ENCODE measurements at places on chromosomes 7 and 10. TPM values are rescaled to one million over a fixed set of nuclear protein-coding genes. Genes with fewer than 3 reads are reported as not detected.

- no peak for ATAC-seq
Measured at GRCh38 chr7:115491744-115492380, 538.7 kb downstream of the TFEC start.

Gene TMEM229A
- total RNA-seq, result not detected

- no peak for ATAC-seq
Measured at GRCh38 chr7:48847917-48848316, 76.4 kb upstream of the CDC14C start.

DNA sequence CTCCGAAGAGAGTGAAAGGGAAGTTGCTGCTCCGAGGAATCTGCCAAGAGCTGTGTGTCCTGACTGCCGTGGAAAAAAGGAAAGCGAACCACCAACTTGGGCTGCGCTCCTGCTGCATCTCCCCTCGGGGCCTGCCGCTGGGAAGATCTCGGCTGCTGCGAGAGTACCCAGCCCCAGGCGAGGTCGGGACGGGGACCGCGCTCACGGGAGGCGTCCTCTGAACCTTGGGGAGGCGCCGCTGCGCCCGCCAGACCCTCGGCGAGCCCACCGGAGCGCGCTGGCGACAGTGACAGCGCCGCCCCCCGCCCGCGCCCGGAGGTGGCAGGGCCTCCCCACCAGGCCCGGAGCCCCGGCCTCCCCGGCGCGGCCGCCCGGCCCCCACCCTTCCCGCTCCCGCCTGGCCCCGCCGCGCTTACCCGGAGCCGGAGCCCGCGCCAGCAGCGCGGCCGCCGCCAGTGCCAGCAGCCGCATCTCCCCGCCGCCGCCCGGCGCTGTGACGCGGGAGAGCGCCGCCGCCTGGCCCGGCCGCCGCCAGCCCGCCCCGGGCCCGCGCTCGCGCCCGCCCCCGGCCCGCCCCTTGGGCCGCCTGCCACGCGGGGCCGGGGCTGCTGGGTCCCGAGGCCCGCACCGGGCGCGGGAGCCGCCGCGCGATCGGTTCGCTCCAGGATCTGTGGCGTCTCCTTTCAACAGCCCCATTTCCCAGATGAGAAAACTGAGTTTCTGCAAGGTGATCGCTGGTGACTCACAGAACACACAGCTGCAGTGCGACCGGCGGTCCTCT, at the start of gene VSTM4:
Gene VSTM4, minus strand, starts transcription at position 508 of the 781 bp plus-strand sequence. Its CDS starts 37 bp downstream, at position 471.
- peak; percentile 46 for ATAC-seq

Gene CRHR2
- total RNA-seq, result not detected

DNA sequence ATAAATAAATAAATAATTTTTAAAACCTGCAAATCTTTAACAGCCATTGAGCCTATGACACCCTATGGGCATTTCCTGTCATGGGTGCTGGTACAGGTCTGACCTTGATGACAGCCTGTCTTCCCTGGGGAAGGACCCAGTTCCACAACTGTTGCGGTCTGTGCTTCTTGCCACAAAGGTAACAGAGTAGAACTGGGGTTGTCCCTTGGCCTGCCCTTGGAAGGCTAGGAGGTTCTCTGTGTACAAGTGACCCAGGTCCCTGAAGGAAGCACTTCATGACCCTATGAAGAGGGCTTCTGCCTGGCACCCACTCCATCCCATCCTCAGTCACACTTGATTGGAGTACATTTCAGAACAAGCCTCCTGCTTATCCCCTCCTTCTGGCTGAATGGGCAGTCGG, 66.9 kb downstream of the OGDH start:
- no peak for ATAC-seq

- ATAC-seq, result no peak
Measured at GRCh38 chr7:88670536-88670935, 89.0 kb upstream of the ZNF804B start.

DNA sequence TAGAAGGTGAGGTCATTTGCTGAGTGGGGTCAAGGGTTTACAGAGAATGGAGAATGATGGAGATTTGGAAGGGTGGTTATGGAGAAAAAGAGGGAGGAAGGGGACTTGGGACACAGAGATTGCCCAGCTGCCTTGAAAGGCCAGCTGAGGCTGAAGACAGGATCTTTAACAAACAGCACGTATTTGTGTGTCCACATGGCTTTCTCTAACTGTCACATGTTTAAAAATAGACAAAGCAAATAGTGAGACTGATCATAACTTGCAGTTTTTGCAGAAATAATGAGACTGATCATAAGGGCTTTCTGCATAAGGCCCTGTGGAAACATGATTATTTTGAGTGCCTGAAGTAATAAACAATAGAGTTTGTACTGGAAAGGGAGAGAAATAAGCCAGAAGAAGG, 212.7 kb downstream of the HDAC9 start:
- no peak for ATAC-seq

DNA sequence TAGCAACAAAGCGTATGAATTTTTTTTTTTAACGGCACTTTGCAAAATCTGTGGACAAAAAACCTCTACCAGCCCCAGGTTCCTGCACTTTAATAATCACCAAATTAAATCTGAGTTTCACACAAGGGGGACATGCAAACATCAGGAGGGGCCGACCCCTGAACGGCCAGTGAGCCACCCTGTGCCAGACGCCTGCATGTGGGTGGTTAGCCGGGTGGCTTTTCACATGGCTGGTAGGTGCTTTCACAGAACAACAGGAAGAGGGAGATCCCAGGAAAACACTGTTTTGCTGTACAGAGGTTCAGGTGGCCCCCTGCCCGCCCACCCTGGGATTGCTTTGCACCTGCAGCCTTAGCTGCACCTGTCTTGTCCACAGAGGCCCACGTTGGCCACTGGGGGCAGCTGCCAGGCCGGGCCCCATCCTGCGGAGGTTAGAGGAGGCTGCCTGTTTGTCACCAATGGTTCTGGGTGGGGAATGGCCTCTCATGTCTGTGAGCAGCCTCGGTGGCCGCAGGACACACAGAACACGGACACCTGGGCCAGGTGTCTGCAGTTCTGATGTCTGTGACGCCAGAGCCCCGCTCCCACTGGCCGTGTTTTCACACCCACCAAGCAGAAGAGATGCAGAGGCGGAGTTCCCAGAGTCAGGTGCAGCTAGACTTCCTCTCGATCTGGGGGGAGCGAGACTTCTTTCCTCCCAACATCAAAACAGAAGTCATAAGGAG, 107.7 kb downstream of the FAM53B start:
- ATAC-seq, result no peak

Gene SFRP4
- not detected for total RNA-seq

Gene DPYSL4
- 1.6 TPM for total RNA-seq
